ENCODE measurements at places on chromosomes 4 and X. TPM values are rescaled to one million over a fixed set of nuclear protein-coding genes. Genes with fewer than 3 reads are reported as not detected.

The GYPB gene
- not detected for total RNA-seq

DNA sequence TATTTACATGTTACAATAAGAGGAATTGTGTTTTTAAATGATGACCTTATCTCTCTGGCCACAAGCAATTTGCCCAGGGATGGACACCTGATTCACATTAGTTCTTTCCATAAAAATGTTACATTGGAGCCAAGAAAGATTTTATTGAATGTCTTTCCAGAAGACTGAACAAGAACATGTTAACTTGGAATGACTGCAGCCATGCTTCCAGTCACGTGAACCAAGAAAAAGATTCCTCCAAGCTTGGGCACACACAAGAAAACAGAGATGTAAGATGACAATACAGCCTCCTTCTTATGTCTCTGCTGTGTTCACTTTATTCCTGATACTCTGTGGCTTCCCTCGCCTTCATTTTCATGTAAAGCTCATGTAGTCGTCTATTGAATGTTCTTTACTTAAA is 737.6 kb downstream of the TRIML1 start:
- H3K4me3 ChIP-seq = no peak overlapping the region
- H3K36me3 ChIP-seq = no peaks in the 10 kb centered on the region
- DNase-seq = no peak
- no peak overlapping the region for H3K27ac ChIP-seq
- no peaks in the 10 kb centered on the region for H3K4me1 ChIP-seq
- no peaks in the 10 kb centered on the region for H3K27me3 ChIP-seq

DNA sequence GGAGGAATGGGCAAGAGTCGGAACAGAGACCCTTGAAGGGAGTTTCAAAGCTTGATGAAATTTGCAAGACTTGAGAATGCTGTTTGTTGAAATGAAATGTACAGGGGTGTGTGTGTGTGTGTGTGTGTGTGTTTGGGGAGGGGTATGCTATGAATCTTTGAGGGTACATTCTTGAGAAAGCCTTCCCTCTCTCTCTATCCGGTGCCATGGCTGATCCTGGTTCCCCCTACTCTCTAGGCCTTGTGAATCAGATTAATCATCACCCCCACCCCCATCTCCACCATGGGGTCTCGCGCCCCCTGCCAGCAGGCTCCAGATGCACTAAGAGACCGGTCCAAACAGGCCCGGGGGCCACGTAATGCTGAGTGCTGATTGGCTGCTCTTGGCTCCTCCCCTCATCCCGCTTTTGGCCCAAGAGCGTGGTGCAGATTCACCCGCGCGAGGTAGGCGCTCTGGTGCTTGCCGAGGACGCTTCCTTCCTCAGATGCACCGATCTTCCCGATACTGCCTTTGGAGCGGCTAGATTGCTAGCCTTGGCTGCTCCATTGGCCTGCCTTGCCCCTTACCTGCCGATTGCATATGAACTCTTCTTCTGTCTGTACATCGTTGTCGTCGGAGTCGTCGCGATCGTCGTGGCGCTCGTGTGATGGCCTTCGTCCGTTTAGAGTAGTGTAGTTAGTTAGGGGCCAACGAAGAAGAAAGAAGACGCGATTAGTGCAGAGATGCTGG is at the start of gene HTR2C:
HTR2C (plus strand) TSS at position 441 of the 729 bp plus-strand sequence. CDS start 142,851 bp downstream, outside the sequence.
- H3K27me3 ChIP-seq = no peaks in the 10 kb centered on the region
- H3K27ac ChIP-seq = no peak within 1 kb of the TSS
- DNase-seq = no peak
- no peaks in the 10 kb centered on the region for H3K4me1 ChIP-seq

DNA sequence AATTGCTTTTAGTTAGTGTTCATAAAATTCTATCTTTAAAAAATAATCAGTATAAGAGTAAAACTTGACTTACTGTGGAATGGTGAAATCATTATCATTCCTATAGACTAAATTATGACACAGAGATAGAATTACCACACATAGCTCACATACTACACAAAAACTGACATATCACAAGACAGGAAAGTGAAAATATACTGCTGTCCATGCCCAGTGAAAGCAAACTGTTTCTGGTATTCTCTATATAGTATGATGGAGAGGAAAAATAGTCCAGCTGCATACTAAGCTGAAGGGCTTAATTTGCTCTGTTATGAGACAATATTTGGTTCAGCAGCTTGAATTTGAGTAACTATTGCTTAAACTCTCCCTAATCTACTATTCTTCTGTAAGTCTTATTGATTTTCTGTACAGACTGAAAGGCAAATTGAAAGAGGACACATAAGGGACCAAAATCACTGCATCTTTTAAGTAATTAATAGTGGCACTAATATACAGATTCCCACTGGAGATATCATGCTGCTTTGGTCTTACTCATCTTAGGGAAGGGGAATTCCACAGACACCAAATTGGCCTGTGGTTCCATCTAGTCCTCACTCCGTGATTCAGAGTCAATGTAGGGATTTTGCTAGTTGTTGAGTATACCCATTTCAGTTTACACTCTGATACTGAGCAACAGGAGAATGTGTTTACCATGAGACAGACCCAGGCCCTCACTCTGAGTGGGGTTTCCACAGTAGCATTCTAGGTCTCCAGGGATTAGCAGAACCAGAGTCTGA is 47.4 kb upstream of the AGA start:
- no peak overlapping the region for H3K4me3 ChIP-seq
- DNase-seq = no peak
- no peak overlapping the region for H3K27ac ChIP-seq
- no peaks in the 10 kb centered on the region for H3K27me3 ChIP-seq
- peaks cover 6% of the 10 kb centered on the region for H3K4me1 ChIP-seq
- H3K36me3 ChIP-seq = no peaks in the 10 kb centered on the region

GRCh38 chrX:124619710-124620109 is 273.3 kb downstream of the SH2D1A start:
- no peak for DNase-seq
- no peaks in the 10 kb centered on the region for H3K4me1 ChIP-seq
- H3K27ac ChIP-seq = no peak overlapping the region
- H3K36me3 ChIP-seq = no peaks in the 10 kb centered on the region
- no peak overlapping the region for H3K4me3 ChIP-seq

DNA sequence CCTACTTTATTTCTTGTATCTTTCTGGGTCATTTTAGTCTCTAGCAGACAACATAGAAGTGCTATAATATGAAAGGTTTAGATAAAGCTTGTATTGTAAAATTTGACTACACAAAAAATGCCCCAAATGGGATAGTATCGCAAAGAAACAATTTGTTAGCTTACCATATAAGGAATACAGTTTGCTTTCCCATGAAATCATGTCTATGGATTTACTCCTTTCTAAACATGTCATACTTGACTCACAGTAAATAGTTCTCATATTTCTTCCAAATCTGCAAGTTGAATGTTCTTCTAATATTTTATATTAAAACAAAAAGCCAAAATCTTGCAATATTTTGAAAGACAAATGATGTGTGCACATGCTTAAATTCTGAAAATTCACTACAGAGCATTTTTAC is 103.9 kb downstream of the PPA2 start:
- H3K27me3 ChIP-seq = no peaks in the 10 kb centered on the region
- DNase-seq = no peak
- no peak overlapping the region for H3K27ac ChIP-seq
- H3K4me1 ChIP-seq = no peaks in the 10 kb centered on the region
- H3K36me3 ChIP-seq = no peaks in the 10 kb centered on the region

Measured in PC-9 (cell line).